ENCODE measurements at places on chromosomes 16 and 17.

DNA sequence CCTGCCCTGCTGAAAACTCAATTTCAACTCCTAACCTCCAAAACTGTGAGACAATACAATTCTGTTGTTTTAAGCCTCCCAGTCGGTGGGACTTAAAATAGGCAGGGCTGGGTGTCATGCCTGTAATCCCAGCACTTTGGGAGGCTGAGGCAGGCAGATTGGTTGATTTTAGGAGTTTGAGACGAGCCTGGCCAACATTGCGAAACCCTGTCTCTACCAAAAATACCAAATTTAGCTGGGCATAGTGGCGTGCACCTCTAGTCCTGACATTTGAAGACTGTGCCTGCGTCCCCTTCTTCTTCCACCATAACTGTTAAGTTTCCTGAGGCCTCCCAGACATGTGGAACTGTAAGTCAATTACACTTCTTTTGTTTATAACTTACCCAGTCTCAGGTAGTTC is 36.0 kb upstream of the ATF7IP2 start:
- DNase-seq = no peak

DNA sequence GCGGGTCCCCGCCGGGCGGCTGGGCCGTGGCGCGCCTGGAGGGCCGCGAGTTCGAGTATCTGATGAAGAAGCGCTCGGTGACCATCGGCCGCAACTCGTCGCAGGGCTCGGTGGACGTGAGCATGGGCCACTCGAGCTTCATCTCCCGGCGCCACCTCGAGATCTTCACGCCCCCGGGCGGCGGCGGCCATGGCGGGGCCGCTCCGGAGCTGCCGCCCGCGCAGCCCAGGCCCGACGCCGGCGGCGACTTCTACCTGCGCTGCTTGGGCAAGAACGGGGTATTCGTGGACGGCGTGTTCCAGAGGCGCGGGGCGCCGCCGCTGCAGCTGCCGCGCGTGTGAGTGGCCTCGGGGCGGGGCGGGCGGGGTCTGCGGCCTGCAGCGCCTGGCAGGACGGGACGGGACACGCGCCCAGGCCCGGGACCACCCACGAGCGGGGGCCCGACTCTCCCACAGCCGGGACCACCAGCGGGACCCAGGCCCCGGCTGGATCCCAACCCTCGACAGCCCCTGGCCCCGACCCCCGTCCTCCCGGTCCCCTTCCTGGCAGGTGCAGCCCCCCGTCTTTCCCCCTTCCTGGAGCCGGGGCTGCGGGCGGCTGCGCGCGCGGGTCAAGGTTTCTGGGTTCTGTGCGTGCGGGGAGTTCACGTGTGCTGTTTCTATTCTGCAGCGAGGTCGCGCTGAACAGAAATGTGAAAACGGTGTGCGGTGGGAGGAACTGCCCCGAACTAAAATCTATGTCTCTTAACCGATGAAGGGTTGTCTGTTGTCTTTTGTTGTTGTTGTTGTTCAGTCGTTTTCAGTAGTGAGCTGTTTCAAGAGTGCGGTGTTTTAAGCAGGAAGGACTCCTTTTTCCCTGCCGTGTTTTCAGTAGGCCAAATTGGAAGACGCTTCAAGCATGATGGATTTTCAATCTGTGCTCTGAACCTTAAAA is 705 bp downstream of the FOXK2 start:
- DNase-seq = no peak

DNA sequence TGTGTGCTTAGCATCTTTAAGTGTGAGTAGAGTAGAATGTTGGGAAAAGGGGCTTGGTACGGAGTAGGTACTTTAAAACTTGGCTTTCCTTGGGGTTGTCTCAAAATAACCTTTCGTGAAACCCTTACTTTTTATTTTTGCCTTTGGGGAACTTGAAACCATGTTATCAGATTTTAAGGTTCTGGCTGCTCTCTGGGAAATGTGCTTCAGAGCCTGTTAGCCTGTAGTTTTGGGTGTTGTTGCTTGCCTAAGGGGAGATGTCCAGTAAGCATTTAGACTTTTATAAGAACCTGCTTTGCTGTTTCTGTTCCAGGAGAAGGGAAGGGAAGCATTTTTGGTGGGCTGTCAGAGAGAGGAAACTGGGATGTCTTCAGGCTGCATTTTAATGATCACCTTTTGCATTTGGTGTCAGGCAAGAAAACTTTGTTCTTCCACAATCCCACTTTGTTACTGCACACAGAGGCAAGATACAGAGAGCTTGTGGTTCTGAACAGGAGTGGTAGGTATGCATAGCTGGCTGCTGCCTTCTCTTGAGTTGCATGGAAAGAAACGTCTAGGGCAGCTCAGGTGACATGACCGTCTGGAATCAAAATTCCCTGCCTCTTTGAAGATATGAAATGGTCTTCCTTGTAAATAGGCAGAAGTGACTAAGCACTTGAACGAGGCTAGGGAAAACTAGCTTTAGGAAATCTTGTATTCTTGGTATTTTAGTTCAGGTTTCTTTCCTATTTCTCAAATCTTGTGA is 1.7 kb downstream of the RABEP1 start:
- DNase-seq = no peak

DNA sequence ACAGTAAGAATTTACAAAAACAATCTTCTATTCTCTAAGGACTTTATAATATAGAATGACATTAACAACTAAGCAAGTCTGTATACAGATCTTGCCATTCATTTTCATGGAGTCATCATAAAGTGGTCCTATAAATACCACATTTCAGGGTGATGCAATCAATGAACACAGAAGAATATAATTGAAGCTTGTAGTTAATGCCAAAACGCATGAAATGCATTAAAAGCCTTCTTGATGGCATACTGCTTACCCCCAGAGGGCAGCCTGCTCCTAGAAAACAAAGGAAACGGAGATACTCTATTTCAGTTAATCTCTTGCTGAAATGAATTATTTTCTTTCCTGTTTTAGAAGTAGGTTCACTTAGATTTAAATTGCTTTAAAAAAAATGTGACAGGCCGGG is 45.2 kb upstream of the STAC2 start:
- no peak for DNase-seq

GRCh38 chr16:27598220-27598619 is 48.3 kb downstream of the KATNIP start:
- no peak for DNase-seq

GRCh38 chr16:85891776-85892166 is 7.2 kb upstream of the IRF8 start:
- no peak for DNase-seq

GRCh38 chr17:80789356-80789902 is 202.2 kb upstream of the CHMP6 start:
- no peak for DNase-seq

DNA sequence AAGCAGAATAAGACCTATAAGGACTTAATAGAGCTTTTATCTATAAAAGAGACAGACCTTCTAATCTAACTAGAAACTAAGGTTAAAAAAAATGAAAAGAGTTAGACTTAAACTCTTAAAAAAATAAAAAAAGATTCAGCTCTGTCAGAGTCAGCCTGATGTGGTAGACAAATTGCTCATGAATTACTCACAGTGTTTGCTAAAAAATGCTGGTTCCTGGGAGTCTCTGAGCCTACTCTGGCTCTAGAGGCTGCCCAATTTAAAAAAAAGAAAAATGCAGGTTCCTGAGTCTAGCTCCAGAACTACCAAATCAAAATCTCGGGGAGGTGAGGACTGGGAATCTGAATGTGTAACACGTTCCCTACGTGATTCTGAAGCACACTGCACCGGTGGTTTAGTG is 18.1 kb downstream of the SOST start:
- no peak for DNase-seq

DNA sequence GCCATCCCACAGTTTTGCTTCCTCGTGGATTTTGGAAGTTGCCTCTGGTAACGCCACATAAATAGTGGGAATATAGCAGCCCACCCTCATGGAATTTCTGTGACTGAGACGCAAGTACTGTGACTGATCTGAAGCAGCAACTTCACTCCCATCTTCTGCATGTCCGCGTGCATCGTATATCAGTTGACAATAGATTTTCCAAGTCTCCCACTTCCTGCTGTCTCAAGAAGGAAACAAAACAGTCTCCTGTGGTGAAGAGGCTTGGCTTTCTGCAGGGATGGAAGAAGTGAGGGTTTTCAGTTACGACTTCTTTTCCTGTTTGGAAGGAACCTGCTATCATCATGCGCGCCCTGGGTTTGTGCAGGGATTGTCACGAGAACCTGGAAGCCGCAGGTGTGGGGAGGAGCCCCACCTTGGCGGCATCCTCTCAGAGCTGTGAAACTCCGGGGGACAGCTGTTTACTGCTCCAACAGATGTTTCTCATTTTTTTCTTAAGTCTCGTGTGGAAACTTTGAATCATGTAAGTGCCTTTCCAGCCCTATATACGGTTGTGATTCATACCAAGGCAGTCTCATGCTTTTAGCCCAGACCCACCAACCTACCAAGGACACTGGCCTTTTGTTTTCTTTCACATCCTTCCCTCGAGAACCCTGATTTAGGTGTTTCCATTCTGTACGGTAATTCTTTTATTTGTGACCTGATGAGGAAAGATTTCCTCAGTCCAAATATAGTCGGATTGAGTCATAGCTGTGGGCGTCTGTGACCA is 57.5 kb downstream of the WIPI1 start:
- no peak for DNase-seq

- no peak for DNase-seq
These were observed 1.5 kb downstream of the PSMD7 start for GRCh38 chr16:74298104-74298503.

All from hippocampal formation (tissue), 2 donors.